ENCODE measurements at places on chromosomes 1 and 21.

- no peak for DNase-seq
These were observed 150.7 kb upstream of the CD34 start for GRCh38 chr1:208061632-208062031.

GRCh38 chr1:206447422-206447765 lies 22.9 kb upstream of the IKBKE start:
- no peak for DNase-seq

- no peak for DNase-seq
These were observed 22.5 kb upstream of the IPP start for GRCh38 chr1:45772971-45773370.

DNA sequence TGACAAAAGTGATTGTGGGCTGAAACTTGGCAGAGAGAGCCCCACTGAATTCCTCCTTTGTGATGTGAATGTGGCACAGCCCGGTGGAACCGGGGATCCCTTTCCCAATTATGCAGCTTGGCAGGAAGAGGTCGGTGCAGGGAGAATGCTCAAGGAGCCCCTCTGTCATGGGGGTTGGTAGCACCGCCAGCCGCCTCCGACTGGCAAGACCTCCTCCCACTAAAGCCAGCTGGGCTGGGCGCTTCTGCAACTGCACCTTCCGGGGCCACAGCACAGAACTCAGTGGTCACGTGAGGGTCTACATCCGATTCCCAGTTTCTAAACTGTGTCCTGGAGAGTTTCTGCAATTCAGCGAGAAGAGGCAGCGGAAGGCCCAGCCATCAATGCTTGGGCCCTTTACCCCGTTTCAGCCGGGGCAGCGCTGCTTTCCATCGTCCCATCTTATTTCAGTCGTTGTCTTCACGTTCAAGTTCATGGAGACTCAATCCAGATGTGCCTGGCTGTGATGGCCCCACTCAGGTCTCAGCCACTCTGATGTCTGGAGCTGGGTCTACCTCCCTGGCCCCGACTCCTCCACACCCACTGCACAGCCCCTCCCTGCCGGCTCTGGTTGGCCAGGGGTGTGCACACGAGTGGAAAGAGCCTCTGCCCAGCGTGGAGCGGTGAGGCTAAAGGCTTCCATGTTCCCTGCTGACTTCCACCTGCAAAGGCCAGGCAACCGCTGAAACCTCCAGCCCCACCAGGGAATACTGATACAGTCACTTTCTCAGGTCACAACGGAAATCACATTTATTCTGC lies 39.8 kb upstream of the FHAD1 start:
- DNase-seq: no peak

DNA sequence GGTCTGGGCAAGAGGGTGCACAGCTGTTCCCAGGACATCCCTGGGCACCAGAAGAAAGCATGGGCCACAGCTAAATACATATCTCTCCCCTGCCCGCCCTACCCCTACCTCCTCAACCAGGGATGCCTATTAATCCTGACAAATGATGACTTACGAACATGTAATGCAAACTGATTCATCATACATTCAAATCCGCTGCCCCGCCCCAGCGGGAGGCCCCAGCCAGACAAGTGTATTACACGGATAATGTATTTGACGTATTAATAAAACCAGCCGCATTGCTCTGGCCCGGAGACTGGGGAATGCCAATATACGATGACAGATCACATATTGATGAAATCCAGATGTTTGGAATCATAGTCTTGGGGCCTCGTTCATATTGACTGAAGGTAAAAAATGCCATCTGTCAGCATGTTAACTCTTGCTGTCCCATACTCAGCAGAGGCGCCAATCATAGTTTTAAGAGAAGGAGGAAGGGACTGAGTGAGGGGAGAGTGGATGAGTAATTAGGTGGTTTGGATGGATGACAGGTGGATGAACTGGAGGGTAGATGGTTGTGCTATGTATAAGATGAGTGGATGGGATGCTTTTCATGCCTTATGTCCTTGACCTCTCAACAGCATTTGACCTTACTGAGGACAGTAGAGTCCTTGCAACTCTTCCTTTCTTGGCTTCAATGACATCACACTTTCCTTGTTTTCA lies 68.2 kb downstream of the TMEM53 start:
- DNase-seq: no peak

GRCh38 chr1:220717800-220718640 lies 27.9 kb downstream of the C1orf115 start:
- no peak for DNase-seq

- no peak for DNase-seq
These were observed 64.4 kb downstream of the HMGB4 start for GRCh38 chr1:33928251-33928650.

DNA sequence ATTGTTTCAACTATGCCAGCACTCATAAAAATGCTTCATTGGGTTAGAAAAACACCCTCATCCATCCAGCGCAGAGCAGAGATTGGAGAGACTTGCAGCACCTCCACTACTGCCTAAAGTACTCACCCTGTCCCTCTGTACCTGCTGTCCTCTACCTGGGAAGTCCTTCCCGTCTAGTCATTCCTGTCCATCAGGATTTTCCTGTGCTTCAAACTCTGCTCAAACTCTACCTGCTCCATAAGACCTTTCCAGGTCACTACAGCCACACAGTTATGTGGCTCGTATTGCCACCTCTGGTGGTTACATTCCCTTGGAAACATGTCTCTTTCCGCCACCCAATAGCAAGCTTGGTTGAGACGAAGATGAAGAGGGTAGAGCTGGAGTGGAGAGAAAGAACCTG lies 7.2 kb downstream of the OVGP1 start:
- no peak for DNase-seq

- DNase-seq: no peak
These were observed 172.9 kb upstream of the RUNX1 start for GRCh38 chr21:35222021-35222420.

- DNase-seq: no peak
These were observed 202.2 kb upstream of the MAP1LC3C start for GRCh38 chr1:242201090-242201489.

Data from NCI-H1092 (cell line).